ENCODE measurements at places on chromosomes 6 and 20.

GRCh38 chr6:15366003-15366535 lies 120.2 kb downstream of the JARID2 start:
- DNase-seq: no peak

DNA sequence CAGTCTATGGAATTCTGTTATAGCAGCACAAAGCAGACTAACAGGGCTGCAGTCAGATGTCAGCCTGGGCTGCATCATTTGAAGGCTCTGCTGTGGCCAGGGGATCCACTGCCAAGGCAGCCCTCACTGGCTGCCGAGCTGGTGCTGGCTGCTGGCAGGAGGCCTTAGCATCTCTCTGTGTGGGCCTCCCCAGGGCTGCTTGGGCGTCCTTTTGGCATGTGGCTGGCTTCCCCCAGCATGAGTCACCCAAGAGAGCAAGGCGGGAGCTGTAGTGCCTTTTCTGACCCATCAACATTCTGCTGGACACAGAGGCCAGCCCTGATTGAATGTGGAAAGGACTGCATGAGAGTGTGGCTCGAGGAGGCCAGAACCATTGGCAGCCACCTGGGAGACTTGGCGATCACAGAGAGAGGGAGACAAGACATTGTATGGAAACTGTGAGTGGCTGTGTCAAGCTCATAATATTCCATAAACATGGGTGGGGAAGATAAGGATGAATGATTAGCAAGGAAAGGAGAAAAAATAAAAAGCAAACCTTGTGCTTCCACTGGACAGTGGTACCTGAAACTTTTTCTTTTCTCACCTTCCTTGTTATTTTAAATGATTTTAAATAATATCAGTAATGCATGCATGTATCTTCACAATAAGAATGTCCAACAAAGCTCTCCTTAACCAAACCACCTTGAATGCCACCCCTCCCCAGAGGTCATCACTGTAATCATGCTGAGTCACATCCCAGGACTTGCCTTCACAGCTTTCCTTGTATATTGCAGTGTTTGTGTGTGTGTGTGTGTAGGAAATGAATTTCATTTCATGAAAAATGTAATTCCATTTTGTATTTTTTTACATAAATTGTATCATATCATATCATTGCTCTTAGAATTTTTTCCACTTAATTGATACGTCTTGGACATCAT lies 55.0 kb upstream of the VSX1 start:
- no peak for DNase-seq

GRCh38 chr20:59412875-59413284 lies 112.5 kb downstream of the EDN3 start:
- DNase-seq: no peak

DNA sequence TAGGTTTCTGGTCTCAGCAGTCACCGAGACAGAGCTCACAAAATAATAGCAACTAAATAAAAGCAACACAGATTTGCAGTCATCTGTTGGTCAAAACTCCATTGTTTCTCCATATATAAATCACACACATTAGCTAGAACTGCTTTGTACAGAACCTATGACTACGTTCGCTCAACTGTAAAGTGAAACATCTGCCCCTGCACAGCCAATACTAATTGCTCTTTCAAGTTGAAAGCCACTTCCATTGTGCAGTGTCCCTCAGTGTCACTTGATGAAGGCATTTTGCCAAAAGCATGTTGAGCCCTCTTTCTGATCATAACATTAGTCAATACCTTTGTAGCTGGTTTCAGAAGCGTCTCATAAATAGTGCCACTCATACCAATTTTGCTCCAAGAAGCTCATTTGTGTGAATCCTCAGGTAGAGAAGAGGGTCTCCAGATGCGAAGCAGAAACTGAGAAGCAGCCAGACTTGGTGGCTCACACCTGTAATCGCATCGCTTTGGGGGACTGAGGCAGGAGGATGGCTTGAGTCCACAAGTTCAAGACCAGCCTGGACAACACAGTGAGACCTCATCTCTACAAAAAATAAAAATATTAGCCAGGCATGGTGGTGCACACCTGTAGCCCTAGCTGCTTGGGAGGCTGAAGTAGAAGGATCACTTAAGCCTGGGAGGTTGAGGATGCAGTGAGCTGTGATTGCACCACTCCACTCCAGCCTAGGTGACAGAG lies 68.9 kb downstream of the PERP start:
- DNase-seq: no peak

GRCh38 chr20:54534101-54534500 lies 58.7 kb downstream of the DOK5 start:
- no peak for DNase-seq

- no peak for DNase-seq
Observed at GRCh38 chr20:47993035-47993755, 207.9 kb upstream of the SULF2 start.

Measured in Kasumi-1 (cell line).